Right kidney (tissue), 9 donors: ENCODE measurements at places on chromosomes 16 and 17.
A peak's percentile ranks its signal among the peaks of the same experiment; 100 is the strongest.

GRCh38 chr16:66256919-66257318, 109.6 kb upstream of the CDH5 start:
- no peak for DNase-seq

GRCh38 chr16:17328932-17329331, 141.8 kb downstream of the XYLT1 start:
- DNase-seq: no peak

- DNase-seq: no peak
These were observed 104.7 kb upstream of the CDH5 start for GRCh38 chr16:66261826-66262225.

GRCh38 chr16:68760671-68761275, 23.7 kb downstream of the CDH1 start:
- no peak for DNase-seq

DNA sequence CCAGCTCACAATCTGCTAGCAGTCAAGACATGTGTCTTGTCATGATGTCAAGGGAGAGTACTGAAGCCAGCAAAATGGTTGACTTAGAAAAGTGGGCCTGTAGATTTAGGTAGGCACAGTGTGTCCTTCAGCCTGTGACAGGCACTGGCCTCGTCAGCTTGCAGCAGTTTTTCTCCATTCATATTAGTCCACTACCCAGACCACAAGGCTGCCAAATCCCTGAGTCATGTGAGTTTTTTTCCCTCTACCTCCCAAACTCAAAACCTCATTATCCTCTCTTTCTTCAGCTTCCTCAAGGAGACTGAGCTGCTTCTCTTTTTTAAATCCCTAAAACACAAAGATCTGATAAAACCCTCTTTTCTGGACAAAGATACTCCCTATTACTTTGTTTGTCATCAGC, 102.6 kb upstream of the HS3ST3A1 start:
- no peak for DNase-seq

DNA sequence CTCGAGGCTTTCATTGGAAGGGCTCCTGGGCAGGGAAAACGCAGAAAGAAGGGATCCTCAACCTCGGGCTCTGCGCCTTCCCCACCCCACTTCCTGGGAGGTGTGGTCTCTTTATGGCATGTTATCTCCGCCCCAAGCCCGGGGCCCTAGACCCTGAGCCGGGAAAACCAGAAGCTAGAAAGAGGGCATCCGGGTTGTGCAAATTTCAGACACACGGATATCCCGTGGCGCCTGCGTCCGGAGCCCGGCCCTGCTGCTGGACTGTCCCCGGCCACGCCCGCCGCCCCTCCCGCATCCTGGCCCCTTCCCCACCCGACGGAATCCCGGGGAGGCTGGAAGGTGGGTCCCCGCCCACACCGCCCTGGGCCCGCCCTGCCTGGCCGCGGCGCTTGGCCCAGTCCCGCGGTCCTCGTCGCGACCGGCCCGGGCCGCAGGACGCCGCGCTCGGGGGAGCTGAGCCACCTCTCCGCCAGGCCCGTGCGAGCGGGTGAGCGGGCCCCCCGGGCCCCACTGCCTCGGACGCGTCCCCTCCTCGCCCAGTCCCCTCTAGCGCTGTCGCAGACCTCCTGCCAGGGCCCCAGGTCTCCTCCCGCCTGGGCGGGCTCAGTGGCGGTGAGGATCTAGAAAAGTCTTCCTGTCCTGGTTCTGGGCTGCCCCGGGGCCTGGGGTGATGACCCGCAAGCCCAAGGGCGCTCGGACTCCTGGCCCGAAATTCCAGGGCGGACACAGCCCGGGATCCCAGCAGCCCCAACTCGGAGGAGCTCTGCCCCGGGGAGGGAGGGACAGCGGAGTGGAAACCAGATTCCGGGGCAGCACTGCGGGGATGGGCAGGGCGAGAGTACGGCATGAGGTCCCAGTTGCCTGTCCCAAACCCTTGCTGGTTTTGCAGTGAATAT, at the start of gene SLC16A5:
Gene SLC16A5, plus strand, starts transcription at position 397 of the 896 bp plus-strand sequence. CDS start 5,683 bp downstream, outside the sequence.
- DNase-seq: peak; percentile 85

DNA sequence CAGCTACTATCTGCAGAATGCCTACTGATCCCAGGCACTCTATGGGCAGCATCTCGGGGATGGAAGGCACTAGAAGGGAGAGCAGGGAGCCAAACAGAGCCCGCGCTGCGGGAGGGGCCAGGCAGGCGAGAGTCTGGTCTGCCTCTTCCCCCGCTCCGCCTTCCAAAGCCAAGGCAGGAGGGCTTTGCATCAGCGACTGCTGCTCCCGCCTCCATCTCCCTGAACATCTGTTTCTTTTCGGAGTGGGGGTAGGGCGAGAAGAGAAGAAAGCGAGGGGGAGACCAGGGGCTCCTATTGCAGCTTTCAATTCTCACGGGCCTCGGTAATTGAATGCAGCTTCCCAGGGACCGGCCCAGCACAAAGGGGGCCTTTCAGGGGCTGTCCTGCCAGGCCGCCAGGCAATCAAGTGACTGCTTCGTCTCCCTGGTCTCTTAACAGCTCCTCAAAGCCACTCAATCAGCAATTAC, 31.4 kb upstream of the CDC42EP4 start:
- peak; percentile 80 for DNase-seq

GRCh38 chr16:26756633-26757032, 310.1 kb upstream of the C16orf82 start:
- no peak for DNase-seq

- DNase-seq: peak; percentile 82
These were observed at the start of gene CYB561 for GRCh38 chr17:63445954-63446752. TSS of gene CYB561 (minus strand) at chr17:63446306. CDS start at chr17:63437547, 8,759 bp downstream.

DNA sequence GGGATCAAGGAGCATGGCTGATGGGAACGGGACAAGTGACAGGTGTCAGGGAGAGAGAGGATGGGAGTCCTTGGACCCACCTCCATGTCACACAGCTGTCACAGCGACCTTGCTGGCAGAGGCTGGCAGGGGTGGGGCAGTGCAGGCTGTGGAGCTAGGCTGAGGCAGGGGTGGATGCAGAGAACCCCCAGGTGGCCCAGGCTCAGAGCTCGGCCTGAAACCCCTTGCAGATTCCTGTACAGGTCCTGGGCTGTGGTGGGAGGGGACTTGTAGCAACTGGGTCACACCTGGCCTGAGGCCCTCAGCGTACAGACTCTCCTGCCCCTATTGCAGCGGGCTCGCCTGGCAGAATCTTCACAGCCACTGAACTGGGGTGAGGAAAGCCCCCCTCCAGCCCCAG, 174.1 kb downstream of the NTN1 start:
- DNase-seq: no peak

GRCh38 chr17:80438806-80439205, 23.8 kb downstream of the ENDOV start:
- DNase-seq: no peak

DNA sequence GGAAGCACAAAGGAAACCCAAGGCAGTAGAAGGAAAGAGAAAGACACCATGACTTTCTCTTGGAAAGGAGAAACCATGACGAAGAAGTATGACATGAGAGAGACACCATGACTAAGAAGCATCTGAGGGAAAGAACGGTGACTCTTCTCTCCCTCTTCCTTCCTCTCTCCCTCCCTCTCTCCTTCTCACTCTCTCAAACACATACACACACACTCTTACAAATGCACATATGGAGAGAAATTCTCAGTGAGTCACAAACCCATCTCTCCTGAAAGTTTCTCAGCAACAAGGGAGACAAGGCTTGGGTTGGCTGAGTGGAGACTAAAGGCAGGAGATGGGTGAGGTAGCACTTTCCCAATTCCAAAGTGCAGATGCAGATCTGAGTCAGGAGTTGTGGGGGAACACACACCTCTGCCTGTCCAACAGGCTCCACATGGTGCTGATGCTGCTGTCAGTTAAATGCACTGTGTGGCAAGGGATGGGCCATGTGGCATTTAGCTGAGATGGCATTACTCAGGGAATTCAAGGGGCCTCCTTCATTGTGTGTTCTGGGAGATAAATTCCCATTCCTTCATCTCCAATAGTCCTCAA, 336.7 kb upstream of the C16orf82 start:
- DNase-seq: no peak

DNA sequence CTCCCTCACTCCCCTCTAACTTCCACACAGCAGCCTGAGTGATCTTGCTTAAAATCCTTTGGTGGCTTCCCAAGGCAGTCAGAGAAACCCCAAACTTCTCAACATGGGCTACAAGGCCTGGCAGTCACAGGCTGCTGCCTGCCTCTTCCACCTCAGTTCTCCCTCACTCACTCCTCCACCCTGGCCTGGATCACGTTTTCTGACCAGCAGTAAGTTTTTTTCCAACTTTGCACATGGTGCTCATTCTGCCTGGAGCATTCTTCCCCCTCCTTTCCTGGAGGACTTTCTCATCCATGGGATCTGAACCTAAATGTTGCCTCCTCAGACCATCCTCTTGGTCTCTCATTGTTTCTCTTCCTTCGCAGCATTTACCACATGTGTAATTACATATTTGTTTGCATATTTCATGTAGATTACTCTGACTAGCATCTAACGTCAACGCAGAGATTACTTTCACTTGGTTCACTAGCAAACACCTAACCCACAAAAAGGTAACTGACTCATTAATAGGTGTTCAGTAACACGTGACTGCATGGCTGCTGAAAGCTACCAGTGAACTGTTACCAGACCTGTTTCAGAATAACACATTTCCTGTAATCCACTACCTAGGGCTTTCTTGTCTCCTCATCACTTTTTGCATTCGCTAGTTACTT, 17.1 kb downstream of the GNA13 start:
- no peak for DNase-seq

GRCh38 chr16:2881783-2882649, 999 bp upstream of the FLYWCH2 start:
- DNase-seq: peak; percentile 61

DNA sequence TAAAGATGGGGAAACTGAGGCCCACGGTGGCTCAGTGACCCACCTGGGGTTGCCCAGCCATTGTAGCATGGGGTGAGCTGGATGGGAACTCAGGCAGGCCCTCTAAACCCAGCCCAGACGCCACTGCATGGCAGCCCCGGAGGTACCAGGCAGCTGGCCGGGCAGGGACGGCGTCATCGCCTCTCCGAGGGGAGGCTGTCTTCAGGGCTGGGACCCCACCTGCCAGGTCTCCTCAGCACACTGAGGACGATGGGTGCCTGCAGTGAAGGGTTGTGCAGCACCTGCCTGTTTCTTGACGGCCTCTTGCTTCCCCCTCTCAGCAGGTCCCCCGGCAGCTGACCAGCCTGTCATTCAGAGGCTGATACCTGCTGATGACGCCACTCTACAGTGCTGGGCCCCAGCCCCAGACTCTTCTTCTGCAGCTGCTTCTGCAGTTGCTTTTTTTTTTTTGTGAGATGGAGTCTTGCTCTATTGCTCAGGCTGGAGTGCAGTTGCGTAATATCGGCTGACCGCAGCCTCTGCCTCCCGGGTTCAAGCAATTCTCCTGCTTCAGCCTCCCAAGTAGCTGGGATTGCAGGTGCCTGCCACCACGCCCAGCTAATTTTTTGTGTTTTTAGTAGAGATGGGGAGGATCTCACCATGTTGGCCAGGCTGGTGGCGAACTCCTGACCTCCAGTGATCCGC, 24.7 kb downstream of the RNF213 start:
- no peak for DNase-seq

GRCh38 chr16:52827456-52827855, 225.2 kb downstream of the CHD9NB start:
- no peak for DNase-seq

DNA sequence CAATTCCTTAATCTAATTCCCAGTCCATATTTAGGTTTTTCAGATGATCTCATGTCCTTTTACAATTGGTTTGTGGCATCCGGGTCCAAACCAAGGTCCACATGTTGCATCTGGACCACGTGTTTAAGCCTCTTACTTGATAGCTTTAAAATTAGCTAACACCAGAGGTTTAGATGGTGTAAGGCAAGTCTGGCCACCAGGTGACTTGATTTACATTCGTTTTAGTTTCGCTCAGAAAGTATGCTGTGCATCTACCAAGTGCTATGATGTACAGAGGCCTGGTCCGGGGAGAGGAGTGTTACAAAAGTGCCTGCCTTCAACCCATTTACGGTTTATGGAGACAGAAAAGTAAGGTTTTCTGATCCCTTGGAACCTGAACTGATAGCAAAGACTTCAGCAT, 878 bp upstream of the DNAJA2 start:
- peak; percentile 12 for DNase-seq

DNA sequence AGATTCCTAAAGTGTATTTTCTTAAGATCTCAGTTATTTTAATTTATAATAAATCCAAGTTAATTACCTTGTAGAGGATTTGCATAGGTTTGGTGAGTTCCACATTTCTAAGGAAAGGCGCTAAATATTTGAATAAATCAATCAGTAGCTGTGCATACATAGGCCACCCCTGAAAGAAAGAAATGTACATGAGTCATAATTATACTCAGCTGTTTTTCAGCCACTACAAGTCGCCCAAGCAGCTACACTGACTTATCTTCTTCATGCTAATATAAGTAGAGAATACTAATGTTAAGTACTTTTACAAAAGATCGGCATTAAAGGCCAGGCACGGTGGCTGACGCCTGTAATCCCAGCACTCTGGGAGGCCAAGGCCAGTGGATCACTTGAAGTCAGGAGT, 14.9 kb downstream of the SETD6 start:
- DNase-seq: no peak
